Pericardium fibroblast (primary cell): ENCODE measurements at places on chromosomes 3 and 15. TPM values are rescaled to one million over a fixed set of nuclear protein-coding genes. Genes with fewer than 3 reads are reported as not detected.

The GUCA1C gene
- not detected in 2 replicates for total RNA-seq

The CNTN3 gene
- total RNA-seq: 0.23 and 1.5 TPM in 2 replicates

The SCN11A gene
- 0.12 and 0.26 TPM in 2 replicates for total RNA-seq

The ETV5 gene
- 5.1 and 13.3 TPM in 2 replicates for total RNA-seq

The UBAP1L gene
- total RNA-seq: 0.34 and 0.35 TPM in 2 replicates

The GOLGA8J gene
- 0.09 TPM in 1 of 2 replicates, not detected in the other for total RNA-seq

The CCDC80 gene
- total RNA-seq: 1,145 and 1,533 TPM in 2 replicates

The NUP210 gene
- total RNA-seq: under 0.01 TPM in 1 of 2 replicates, not detected in the other

The LCMT2 gene
- total RNA-seq: 3.1 and 6.5 TPM in 2 replicates

The BNIP2 gene
- 32.5 and 95.6 TPM in 2 replicates for total RNA-seq

The GOLGA6L10 gene
- total RNA-seq: 0.23 TPM in 1 of 2 replicates, not detected in the other

The CCR2 gene
- total RNA-seq: not detected in 2 replicates

The KIF7 gene
- 13.8 and 14.1 TPM in 2 replicates for total RNA-seq

The MINAR1 gene
- total RNA-seq: 0.70 and 0.94 TPM in 2 replicates
